MM.1S (cell line): ENCODE measurements at places on chromosomes 7 and 10.

GRCh38 chr7:28037220-28038010 lies 143.2 kb downstream of the JAZF1 start:
- no peak for DNase-seq

DNA sequence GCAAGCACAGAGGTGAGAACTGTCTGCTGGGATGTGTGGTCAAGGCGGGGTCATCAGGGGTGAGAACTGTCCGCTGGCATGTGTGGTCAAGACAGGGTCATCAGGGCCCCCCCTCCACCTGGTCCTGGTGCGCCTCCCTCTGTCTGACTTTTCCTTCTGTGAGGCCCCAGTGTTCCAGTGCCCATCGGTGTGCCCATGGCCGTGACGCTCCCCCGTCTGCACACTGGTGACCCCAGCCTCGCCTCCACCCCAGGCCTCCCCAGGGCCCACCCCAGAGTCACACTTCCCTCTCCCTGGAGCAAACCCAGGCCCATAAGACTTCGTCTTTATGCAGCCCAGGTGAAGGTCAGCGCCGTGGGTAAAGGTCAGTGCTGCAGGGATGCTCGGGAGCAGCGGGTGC lies 70.1 kb upstream of the TCERG1L start:
- no peak for DNase-seq

GRCh38 chr10:131431533-131431932 lies 120.0 kb upstream of the TCERG1L start:
- no peak for DNase-seq

- DNase-seq = peak; percentile 70
These were observed 623 bp downstream of the TYSND1 start for GRCh38 chr10:70145666-70146488.

- DNase-seq = no peak
These were observed 30.4 kb upstream of the OTUD1 start for GRCh38 chr10:23408330-23408976.

DNA sequence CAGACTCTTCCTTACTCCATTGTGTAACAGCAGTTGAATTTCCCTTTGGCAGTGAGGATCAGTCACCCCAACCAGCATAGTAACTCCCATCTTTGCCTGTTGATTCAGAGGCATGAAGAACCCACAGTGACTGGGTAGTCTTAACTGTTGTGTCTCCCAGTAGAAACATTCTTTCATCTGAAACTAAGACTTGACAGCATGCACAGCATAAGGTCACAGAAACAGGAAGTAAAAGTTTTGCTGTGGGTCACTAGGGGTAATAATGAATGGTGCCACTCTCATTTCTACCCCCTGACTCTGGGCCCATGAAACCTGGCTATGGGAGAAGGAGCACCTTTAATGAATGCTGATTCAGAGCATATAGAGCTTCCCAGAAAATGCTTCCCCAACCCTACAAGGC lies 8.3 kb upstream of the FRMPD2 start:
- DNase-seq = peak; percentile 58

DNA sequence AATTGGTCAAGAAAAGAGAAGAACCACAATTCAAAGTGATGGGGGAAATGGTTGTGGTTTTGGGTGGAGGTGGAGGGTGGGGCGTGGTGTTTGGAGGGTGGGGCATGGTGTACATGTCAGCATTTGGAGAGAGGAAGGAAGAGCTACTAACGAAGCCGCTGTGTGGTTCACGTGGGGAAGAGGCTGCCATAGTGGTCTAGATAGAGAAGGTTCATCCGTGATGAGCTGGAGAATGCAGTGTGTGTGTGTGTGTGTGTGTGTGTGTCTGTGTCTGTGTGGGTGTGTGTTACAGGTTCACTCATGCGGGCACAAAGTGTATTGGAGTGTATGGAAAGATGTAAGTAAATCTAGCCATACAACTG lies 6.1 kb upstream of the VCL start:
- peak; percentile 46 for DNase-seq

DNA sequence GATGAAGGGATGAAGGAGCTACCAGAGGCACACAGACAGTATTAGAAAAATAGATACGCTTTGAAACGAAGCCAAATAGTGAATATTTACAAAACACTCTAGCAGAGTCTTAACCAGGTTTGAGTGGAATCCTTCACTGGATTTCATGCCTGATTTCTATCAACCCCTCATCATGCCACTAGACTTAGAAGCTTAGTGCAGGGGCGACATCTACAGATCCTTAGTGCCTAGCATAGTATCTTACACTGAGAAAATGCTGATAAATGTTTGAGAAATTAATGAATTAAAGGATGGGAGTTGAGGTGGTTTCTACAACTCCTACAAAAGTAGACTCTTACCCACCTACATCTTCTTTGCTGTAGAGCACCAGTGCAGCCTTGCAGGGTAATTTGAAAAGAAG lies 54.7 kb upstream of the CCNJ start:
- DNase-seq = peak; percentile 18

- DNase-seq = no peak
These were observed 954.9 kb downstream of the CNTNAP2 start for GRCh38 chr7:147071536-147071935.

DNA sequence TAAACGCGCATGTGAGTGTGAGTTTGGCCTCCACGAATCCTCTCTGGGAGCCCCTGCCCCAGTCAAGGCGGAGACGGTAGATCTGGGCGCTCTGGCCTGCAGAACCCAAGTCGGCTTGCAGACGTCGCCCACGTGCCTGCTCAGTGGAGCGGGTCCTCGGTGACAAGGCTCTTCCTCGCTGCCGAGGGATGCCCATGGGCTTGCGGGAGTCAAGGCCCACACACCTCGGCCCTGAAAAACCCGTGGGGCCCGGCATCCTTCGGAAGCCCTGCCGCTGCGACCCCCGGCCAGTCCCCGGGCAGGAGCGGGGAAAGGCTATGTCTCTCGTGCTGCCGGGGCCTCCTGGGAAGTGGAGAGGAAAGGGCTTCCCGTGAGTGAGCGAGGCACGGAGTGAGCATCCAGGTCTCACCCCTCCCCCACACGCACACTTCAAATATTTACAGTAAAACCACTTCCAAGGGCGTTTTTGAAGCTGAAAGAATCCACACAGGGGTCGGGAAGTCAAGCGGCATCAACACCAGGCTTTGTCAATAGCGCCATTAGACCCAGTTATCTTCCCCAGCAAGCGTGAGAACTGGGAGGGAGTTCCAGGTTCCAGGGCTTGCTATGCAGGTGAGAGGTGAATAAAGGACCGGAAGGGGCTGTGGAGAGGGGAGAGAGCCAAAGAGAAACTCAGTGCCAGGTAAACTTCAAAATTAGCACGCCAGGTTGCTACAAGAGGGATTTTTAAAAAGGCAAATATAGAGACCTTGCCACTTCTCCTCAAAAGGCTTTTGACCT lies 1.1 kb upstream of the MNX1 start:
- peak; percentile 45 for DNase-seq

DNA sequence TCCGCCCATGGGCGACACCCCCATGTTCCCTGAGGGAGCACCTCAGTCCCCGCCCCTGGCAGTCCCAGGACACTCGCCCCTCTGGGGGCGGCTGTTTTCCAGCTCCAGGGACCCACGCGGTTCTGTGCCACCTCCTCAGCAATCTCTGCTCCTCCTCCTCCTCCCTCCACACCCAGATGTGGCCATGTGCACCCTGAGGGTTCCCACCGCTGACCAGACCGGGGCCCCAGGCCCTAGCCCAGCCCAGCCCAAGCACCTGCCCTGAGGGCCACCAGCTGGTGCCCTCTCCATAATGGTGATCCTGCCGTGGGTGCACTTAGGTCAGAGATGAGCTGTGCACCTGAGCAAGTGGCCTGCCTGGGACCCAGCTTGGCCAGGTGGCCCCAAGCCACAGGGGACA lies 25.1 kb downstream of the AP5Z1 start:
- no peak for DNase-seq

GRCh38 chr10:120827251-120827875 lies 23.8 kb upstream of the WDR11 start:
- peak; percentile 11 for DNase-seq

GRCh38 chr10:75402486-75403143 lies 1.1 kb upstream of the ZNF503 start:
- peak; percentile 45 for DNase-seq

DNA sequence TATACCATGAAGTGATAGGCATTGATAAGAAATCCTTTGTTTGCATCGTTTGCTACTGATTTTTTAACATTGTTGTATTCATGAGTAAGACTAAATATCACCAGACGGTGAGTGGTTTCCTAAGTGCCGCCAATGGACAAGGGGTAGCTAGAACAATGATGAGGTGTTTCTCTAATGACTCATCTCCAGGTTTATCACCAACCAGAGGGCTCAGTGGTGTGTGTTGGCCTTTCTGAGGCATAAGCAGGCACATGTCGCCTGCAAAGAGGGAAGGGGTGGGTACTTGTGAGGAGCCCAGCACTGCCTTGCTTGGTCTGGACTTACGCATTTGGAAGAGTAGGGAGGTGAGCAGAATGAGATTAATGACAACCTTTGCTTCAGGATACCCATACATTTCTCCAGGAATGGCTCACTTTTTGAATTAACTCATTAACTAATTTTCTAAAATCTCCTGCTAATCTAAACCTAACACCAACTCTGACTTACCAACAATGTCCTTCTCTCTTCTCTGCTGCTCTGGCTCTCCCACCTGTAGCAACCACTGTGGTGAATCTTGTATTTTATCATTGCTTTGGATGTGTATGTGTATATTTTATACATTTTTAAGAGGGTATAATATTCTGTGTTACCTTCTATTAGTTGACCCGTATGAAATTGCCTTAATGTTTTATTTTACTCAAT lies 722.6 kb downstream of the GRID1 start:
- DNase-seq = no peak

GRCh38 chr10:35384265-35384868 lies 48.1 kb downstream of the CCNY start:
- no peak for DNase-seq

GRCh38 chr7:151673216-151673615 lies 153.5 kb upstream of the RHEB start:
- no peak for DNase-seq

GRCh38 chr10:44804661-44805060 lies 106.5 kb upstream of the TMEM72 start:
- DNase-seq = no peak

DNA sequence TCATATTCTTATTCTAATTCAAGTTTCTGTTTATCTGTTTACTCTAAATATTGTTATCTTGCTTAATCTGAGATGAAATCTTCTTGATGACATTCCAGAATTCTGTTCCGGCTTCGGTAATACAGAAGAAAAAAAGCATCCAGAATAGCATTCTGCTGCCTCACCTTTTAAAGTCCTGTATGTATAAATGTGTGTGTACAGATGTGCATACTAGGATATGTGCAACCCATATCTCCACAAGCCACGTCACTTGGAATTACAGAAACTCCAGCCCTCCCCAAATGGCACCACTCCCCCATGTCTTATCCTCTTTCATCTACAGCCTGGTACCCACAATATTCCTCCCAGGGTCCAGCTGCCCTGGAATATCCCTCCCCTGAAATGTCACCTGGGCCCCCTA lies 27.9 kb upstream of the USP6NL start:
- DNase-seq = no peak

DNA sequence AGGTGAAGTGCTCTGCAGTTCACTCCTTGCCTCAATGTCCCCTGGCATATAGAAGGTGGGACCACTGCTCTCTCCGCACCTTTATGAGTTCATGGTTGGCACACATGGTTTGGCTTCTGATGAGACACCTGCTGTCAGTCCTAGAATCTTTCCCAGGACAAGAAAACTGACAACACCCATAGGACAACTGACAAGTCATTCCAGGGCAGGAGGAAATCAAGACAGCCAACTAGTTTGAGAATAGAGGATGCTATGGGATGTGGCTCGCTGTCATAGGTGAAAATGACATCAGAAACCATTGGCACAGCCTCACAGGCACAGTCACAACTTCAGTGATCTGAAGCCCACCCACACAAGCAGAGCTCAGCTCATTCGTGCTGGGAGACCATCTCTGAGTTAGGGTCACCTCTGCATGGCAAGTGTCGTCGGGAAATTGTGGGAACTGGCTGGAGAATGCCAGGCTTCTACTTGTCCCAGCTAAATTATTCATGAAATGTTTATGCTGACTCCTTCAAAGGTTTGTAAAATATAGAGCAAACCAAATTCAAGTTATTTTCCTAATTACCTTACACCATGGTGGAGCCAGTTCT lies 762.4 kb downstream of the GRID1 start:
- no peak for DNase-seq

DNA sequence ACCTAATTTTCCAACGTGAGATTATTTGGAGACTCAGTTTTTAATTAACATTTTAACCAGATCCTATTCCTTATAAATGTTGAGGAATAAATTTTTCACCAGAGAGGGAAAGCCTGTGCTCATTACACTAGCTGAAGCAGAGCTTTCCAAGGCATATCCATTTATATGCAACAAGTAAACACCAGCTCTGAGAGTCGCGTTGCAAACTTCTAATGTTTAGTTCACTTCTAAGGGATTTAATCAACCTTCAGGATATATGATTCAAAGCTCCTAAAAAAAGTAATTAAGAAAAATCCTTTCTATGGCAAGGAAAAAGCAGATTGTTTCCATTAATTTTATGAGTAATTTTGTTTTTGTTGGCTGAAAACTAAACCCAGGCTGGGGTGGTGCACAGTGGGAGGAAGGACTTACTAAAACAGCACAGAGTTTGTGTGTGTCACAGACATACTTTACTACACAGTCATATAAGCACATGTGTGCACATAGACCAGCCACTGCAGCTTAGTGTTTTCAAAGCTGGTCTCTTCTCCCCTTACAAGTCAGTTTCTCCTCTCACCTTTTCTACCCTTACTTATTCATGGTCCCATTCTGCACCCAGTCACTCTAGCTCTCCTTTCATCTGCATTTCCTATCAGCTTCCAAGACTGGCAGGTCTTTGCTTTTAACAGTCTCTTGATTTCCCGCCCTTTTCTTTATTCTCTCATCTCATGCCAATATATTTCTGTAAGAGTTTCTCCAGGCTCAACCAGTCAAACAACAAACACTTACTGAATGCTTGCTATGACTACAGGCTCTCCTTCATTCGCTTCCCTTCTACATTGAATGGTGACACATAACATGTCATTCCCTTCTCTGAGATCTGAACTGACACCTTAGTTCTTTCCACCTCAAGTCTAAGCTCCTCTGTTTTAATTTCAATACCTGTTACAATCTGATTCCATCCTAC lies 81.1 kb upstream of the FZD1 start:
- DNase-seq = no peak

- no peak for DNase-seq
These were observed 24.4 kb downstream of the CACNA2D1 start for GRCh38 chr7:82419200-82419599.

- no peak for DNase-seq
These were observed 17.1 kb downstream of the IQCE start for GRCh38 chr7:2575733-2576340.

- DNase-seq = no peak
These were observed 8.2 kb downstream of the EGFR start for GRCh38 chr7:55026867-55027490.

GRCh38 chr7:138837627-138838026 lies 39.6 kb upstream of the ATP6V0A4 start:
- DNase-seq = no peak

- no peak for DNase-seq
These were observed 12.2 kb downstream of the UNCX start for GRCh38 chr7:1244700-1245523.
